Activated T-cell treated with anti-CD3 and anti-CD28 coated beads for 4 hours (primary cell): ENCODE measurements at places on chromosomes 11 and 22.

GRCh38 chr11:61918251-61918937, 1.0 kb upstream of the RAB3IL1 start:
- DNase-seq: no peak

DNA sequence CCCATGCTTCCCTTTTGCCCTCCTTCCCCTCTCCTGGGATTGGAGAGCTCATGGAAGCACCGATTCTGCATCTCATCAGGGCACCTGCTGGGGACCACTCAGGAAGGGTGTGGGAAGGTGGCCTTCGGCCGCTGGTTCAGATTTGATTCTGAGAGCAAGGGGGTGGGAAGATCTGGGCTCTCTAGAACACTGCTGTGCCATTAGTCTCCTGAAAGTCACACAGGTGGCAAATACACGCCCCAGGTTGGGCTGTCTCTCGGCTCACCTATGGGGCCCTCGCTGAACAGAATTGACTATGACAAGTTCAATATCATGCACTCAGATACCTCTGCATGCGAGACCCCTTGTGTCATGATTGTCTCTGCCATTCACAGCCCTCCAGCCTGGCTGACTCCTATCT, 12.8 kb upstream of the APOBEC3A start:
- no peak for DNase-seq

- DNase-seq: no peak
These were observed 57.2 kb downstream of the PPFIBP2 start for GRCh38 chr11:7570938-7571521.

DNA sequence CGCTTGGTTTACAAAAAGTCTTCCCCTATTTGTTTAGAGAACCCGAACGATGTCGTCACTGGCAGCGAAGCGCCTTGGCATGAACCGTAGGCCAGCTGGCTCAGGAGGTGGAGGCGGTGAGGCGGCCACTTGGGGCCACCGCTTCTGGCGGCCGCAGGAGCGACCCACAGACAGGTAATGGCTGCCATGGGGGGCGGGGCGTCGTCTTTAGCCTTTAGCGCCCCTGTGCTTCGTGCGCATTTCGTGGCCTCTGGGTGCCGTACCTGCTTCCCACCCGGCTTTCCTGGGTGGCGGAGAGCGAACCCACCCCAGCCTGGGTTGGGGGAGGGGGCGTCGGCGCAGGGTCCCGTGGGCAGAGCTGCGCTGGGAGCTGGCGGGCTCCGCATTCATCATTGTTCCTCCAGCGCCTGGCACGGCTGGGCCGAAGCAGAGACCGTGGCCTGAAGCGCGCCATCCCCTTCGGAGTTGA, 469 bp upstream of the OSBP2 start:
- peak; percentile 44 for DNase-seq

DNA sequence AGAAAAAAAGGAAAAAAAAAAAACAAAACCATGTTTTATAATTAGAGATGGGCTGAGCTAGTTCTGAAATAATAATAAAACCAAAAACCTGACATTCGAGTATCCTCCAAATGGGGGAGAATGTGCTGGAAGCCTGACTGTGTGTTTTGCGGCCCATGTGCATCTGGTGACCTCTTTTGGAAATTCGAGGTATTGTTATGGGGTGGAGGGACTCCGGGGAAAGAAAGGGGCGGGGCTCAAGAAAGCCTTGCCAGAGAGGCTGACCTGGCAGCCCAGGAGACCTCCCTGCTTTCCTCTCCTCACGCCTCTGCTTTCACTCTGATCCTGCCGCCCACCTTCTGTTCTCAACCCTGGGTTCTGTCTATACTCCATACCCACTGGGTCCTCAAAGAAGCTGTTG, 72.9 kb downstream of the CTTN start:
- DNase-seq: no peak

GRCh38 chr22:49993649-49994360, 18.8 kb downstream of the IL17REL start:
- no peak for DNase-seq

DNA sequence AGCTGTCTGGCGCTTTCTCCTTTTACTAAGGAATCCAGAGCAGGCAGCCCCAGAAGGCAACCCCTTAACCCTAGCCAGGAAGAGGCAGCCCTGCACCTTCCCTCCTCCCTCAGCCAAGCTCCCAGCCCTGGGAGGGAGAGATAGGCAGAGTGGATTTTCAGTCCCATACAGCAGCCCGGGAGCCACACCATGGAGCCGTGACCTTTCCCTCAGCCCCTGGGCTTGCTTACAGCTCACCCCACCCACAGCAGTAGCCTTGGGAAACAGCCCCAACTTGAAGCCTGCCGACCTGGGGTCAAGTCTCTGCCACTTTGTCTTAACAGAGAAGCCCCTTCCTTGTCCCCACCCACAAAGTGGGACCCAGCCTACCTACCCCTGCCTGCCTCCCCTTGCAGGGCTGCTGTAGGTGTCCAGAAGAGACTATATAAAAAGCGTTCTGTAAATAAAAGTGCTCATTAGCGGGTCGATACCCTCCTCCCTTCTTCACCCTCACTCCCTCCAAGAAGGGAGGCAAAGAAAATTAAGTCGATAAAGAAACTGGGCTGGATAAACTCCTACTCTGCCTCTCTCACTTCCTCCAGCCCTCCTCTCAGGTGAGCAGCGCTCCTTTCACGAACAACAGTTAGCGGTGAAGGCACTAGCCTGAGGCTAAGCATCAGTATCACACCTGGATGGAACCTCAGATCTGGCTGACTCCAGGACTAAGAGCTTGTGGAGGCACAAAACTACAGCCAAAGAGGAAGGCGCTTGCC, 4.2 kb downstream of the TST start:
- DNase-seq: no peak

DNA sequence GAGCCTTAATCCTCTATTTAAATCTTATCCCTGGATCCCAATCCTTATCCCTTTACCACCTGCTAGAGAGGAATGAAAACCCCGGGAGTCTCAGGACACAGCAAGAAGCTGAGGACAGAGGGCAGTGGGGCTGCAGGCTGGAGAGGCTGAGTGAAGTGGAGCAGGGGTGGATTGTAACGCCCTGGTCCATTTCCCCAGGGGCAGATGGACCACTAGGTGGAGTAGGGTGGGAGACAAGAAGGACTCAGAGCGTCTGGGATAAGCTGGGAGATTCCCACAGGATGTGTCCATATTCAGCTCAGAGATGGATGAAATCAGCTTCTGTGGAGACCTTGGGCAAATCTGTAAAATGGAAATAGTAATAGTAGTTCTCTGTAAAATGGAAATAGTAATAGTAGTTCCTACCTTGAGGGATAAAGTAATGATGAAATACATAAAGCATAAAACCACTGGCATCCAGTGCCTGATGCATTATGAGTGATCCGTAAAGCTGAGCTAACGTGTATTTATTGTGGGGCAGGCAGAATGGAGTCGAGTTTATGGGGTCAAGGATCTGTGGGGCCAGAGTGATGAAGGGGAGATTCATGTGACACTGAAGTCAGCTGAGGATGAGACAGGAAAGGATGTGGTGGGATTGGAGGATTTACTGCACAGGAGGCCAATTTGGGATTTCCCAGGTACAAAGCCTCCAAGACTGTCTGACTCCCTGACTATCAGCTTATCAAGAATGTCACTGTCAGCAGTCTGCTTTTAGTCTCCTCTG, 1.9 kb upstream of the ROBO4 start:
- DNase-seq: no peak

GRCh38 chr22:22937894-22938480, 50.4 kb downstream of the IGLL5 start:
- no peak for DNase-seq

- no peak for DNase-seq
These were observed 1.8 kb downstream of the TPST2 start for GRCh38 chr22:26587991-26588613.

DNA sequence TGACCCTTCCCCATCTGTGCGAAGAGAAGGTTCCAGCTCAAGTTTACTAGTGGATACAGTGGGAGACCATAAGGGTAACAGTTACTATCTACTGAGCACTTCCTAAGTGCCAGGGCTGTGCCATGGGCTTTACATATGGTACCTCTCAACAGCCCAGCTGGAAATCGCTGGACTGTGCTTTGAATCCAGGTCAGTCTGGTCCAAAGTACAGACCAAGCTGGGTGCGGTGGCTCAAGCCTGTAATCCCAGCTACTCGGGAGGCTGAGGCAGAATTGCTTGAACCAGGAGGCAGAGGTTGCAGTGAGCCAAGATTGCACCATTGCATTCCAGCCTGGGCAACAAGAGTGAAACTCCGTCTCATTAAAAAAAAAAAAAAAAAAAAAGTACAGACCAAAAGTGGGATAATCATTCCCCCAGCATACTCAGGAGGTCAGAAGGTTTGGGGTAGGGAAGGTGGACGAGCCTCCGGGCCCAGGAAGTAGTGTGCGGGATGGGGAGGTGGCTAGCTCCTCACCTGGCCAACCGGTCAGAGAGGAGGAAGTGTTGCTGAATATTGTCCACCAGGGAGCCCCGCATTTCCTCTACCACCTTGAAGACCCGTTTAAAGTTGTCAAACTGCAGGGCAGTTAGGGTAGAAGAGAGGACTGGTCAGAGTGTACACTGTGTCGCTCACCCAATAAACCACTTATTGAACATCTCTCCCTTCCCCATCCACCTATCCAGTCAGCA, 2.3 kb downstream of the FIBP start:
- DNase-seq: no peak

DNA sequence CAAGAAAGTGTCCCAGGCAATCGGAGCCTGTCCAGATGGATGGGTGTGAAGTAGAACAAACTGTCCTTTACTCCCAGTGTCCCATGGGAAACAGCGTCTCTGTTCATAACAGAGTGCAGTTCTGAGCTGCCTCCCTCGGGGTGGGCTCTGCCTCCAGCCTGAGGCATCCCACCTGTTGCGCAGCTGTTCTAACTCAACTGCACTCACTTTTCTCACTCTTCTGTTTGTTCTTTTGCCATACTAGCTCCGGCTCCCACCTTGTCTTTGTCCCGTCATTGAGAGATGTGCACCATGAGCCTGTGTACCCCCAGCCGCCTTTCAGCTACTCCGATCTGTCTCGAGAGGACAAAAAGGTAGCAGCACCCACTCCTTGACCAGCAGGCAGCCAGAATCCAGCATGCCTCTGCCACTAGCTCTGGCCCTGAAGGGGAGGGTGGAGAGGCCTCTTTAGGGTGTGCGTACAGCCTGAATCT, 20.7 kb upstream of the CDC42EP2 start:
- DNase-seq: no peak

GRCh38 chr11:72617080-72617762, 57.0 kb downstream of the PDE2A start:
- DNase-seq: no peak

GRCh38 chr11:17544181-17544622, at the start of gene USH1C:
USH1C (minus strand) TSS chr11:17544416; CDS start chr11:17544307, 109 bp downstream.
- peak; percentile 5 for DNase-seq

GRCh38 chr11:116072133-116072532, 567.9 kb upstream of the CADM1 start:
- DNase-seq: no peak

- DNase-seq: no peak
These were observed 9.8 kb upstream of the DNAJB13 start for GRCh38 chr11:73940801-73941570.

DNA sequence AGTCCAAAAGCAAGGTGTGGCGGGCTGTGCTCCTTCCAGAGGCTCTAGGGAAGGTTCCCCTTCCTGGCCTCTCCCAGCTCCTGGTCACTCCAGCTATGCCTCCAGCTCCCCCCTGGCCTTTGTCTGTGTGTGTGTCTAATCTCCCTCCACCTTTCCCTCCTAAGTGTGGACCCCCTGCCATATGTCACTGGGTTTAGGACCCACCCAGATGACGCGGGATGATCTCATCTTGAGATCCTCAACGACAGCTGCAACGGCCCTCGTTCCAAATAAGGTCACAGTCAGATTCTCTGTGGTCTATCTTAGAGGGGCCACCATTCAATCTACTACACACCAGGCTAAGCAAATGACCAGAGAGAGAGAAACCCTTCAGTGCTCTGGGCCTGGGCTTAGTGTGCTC, 107.9 kb downstream of the ARHGAP8 start:
- DNase-seq: no peak

- DNase-seq: no peak
These were observed 61.1 kb upstream of the PICALM start for GRCh38 chr11:86129740-86130540.

DNA sequence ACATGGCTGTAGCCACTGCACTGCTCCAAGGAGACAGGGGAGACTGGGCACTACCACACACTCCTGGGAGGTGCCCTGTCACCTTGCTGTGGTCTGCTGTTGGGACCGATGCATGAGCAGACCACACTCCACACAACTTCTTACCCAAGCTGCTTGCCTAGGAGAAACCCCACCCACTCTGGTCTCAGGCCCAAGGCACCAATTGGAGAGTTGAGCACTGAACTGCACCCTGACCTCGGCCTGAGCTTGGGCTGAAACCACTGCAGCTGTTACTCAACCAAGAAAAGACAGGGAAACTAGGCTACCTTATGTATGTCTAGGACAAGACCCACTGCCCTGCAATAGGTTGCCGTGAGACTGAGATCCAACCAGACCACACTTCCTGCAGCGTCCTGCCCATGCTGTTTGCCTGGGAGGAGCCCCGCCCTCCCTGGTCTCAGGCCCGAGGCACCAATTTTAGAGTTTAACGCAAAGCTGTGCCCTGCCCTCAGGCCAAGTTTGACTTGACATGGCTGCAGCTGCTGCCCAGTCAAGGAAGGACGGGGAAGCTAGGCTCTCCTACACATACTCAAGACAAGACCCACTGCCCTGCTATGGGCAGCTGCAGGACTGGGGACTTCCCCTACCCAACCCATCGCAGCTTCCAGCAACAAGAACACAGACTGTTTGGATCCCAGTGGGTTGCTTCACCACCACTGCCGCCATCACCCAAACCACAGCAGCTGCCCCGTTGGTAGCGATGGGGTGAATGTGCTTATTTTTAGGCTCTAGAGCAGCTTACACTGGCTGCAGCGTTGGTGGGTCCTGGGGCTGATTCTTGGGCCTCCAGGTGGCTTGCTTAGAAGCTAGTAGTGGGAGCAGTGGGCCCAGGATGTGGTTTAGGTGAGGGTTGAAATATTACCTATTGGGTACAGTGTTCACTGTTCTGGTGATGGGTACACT, 66.8 kb downstream of the BRD1 start:
- DNase-seq: no peak

- DNase-seq: no peak
These were observed 9.7 kb downstream of the LIF start for GRCh38 chr22:30236875-30237274.

GRCh38 chr11:40183073-40184064, 1276.1 kb downstream of the LRRC4C start:
- DNase-seq: no peak

DNA sequence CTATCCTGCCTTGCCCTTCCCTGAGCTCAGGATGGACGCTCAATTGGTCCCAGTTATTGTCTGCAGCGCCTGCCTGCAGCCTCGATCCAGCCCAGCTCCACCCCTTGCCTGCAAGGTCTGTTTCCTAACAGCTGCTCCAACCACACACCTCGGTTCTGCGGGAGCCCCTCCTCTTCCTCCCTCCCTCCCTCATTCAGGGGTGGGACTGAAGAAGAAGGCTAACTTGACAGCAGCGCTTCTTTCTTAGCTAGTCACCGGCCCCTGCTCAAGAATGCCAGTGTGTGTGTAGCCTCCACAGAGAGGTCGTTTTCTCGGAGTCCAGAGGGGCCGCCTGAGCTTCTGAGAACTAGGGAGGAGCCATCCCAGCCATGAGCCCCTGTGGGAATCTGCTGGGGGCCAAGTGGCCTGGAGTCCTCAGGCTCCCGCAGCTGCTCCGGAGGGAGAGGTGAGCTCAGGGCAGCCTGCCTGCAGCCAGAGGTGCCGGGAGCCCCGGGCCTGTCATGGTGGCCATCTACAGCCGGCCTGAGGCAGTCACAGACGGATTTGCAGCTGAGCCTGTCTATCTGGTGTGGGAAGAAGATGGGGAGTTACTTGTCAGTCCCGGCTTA, 36.1 kb downstream of the LIMK2 start:
- peak; percentile 38 for DNase-seq
